ENCODE measurements at places on chromosomes 7 and 10.

- no peak for DNase-seq
Measured at GRCh38 chr7:151843181-151843580, 33.7 kb downstream of the PRKAG2 start.

DNA sequence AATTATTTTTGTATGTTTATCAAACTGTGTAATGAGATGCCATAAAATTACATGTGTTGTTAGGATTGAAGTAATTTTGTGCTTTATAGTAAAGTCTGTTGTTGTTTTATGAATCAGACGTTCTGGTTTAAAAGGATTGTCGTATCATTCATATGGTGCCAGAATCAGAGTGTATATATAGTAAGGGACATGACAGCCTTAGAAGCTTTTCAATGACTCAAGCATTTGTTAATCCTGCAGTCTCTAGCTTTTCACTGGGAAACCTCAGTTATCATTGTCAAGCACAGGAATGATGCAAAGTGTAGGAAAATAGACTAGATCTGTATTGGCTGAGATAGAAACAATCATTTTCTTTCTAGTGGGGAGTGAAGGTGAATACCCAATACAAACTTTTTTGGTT is 57.5 kb downstream of the TRRAP start:
- DNase-seq = no peak

DNA sequence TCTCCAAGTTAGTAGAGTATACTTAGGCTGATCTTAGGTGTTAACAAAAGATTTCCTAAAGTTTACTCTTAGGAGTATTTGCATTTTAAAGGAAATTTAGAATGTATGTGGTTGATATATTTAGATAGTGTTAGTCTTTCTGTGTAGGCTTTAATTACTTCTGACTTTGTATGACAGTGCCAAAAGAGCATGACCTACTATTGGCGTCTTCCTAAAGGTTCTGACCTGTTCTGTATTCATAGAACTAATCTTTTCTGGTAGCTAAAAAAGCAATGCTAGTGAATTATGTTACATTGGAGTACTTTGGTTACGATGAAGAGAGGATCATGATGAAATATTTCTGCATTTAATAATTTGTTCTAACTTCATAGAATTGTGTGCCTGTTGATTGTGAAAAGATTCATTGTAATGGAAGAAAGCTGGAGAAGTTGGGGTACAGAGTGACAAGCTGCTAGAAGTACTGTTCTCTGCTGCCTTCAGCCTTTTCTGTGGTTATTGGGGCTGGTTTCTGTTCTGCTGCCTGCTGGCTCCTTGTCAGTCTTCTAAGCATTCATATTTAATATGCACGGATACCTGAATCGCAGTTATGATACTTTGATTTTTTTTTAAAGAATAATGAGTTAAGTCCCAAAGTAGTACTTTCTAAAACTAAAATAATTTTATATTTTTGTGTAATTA is 13.2 kb downstream of the WAC start:
- no peak for DNase-seq

- peak; percentile 6 for DNase-seq
Measured at GRCh38 chr10:79027147-79028055, 41.4 kb upstream of the ZMIZ1 start.

DNA sequence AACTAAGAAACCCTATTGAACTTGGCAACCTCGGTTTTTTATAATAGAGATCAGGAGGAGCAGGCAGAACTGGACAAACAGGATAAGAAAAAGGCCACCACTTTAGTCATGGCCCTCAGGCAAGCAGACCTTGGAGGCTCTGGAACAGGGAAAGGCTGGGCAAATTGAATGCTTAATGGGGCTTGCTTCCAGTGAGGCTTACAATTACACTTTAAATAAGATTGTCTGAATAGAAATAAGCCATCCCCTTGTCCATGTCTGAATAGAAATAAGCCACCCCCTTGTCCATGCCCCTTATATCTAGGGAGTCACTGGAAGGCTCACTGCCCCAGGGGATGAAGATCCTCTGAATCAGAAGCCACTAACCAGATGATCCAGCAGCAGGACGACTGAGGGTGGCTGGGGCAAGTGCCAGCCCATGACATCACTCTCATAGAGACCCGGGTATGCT is 40.6 kb downstream of the AKR1B15 start:
- no peak for DNase-seq

DNA sequence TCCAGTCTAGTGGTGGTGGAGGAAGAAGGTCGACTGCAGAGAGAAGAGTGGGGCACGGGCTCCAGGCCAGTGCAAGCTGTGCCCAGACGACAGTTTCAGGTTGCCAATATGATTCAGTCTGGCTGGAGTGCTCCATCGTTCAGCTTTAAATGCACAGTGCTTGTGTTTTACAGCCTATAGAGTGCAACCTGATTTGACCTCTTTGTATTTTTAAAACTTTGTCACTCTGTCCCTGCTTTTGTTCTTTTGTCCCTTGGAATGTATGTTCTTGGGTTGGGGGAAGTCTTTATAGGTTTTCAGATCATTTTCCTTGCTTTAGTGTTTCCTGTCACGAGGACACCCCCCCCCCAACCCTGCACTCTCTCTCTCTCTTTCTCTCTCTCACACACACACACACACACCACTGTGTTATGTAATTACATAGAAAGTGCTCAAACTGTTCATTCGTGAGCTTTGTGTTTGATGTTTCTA is 198.0 kb downstream of the CAMK1D start:
- no peak for DNase-seq

DNA sequence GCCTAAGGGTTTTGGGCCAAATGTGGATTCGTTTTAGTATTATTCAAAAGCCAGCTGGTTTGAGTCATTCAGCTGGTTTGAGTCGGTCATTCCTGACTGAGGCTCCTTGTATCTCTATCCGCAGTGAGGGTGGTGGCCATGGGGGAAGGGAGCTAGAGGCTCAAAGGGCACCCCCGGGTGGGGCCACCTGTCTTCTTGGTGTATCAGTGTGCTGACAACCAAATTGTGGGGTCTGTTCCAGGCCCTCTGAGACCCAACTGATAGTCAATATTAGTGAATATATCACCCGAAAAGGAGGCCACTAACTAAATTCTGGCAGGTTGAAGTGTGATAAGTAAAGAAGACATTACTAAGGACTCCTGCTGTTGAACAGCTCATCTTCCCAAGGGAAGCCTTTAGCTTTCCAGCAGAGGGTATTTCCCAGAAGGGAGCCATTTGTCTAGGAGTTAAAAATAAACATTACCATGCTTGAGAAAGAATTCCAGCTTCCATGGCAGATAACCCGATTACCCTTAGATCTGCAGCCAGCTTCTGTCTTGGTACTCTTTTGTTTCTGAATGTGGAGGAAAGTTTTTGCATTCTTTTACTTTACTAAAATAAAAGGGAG is 29.9 kb upstream of the DDX50 start:
- DNase-seq = peak; percentile 1

- no peak for DNase-seq
Measured at GRCh38 chr10:43980313-43980712, 331.6 kb upstream of the ZNF32 start.

- DNase-seq = no peak
Measured at GRCh38 chr7:127979728-127980126, 51.5 kb downstream of the LRRC4 start.

DNA sequence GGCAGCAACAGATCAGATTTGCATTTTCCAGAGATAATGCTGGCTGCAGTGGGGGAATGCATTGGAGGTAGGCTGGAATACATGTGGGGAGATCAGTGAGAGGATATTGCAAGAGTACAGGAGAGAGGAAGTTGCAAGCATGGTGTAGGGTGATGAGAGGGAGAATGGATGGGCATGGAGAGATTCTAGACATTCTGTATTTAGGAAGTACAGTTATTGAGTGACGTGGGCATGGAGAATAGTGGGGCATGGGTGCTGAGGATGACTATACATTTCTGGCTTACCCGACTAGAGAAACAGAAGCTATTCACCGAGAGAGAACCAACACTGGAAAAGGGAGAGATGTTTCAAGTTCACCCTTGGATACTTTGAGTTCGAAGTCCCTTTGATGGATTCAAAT is 116.9 kb upstream of the SVIL start:
- no peak for DNase-seq
